ENCODE measurements at places on chromosomes 6 and 20. TPM values are rescaled to one million over a fixed set of nuclear protein-coding genes. Genes with fewer than 3 reads are reported as not detected.

DNA sequence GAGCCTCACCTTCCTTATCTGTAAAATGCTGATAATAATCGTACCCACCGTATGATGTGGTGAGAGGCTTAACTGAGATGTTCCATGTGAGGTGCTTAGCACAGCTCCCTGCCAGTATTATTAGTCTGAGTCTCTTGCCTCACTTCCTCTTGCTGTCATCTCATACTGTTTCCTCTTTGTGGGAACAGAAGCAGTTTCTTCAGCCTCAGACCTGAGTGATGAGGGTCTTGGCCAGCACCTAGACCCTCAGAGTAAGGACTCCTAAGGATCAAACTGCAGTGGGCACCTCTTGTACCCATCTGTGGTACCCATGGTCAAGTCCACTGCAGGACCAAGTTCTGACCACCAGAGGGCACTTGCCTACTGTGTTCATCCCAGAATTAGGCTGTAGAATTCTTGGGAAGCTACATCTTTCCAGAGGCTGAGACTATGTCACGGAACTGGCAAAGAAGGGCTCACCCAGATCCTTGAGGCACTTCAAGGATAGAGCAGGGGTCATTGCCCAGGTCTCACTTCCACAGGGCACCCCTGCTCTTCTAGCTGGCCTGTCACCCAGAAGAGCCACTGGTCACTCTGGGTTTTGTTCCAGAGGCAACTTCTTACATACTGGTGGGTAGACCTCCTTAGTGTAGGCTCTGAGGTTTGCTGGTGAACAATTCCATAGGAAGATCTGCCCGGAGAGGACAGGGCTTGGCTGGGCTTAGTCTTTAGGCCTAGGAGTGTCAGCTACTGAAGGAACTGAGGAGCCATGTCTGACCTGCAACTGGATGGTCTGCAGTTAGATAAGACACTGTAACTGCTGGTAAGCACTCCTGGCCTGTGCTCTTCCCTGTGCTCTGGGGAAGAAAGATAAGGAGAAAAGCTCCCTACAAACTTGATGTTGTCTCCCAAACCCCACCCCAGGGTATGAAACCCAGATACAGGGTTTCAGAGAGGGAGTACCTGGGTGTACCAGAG, 20.6 kb upstream of the SGK2 start:
- DNase-seq, result peak; percentile 17

DNA sequence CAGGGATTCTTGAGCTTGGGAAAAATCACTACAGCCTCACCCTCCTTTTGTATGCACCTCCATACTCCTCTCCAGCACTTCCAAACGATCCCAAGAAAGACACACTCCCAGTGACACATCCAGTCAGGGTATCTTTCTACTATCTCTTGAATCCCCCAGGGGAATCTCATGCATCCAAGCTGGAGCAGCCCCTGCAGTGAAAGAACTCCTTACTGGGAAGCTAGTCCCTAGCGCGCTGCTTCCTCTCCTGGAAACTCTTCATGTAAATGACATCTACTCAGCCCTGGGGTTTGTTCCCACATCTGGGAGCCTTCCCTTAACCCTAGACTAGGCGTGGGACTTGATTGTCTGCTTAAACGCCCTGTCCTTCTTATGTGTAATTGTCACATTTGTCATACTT, 329.1 kb upstream of the QKI start:
- no peak for DNase-seq

- DNase-seq, result no peak
Observed at GRCh38 chr6:120363429-120363828, 970.9 kb downstream of the TBC1D32 start.

- DNase-seq, result no peak
Observed at GRCh38 chr6:79789896-79790295, 157.5 kb downstream of the ELOVL4 start.

DNA sequence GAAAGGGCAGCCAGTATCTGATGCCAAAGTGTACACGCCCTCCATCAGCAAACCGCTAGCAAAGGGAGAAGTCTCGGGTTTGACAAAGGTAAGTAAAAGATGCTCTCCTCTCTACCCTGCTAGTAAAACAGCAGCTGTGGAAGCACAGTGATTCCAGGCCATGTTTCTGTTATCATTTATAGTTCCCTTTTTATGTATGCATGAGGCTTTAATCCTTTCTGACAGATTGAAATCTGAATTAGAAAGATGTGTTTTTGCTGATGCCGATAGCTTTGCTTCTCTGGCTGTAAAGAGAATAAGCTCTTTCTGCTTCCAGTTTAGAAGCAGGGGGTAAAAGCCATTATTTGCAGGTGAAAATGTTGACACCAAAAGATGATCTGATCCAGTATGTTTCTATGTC, 392.4 kb upstream of the SOX4 start:
- no peak for DNase-seq

PTK6 gene
- polyA plus RNA-seq, result 0.34 TPM
